ENCODE measurements at places on chromosomes 4 and X. TPM values are rescaled to one million over a fixed set of nuclear protein-coding genes. Genes with fewer than 3 reads are reported as not detected.
A peak's percentile ranks its signal among the peaks of the same experiment; 100 is the strongest.

The DDIT4L gene
- total RNA-seq = not detected

The MAPK10 gene
- 51.8 TPM for total RNA-seq

The RAB33A gene
- not detected for total RNA-seq

The SPATA4 gene
- not detected for total RNA-seq

The TRIM2 gene
- 96.2 TPM for total RNA-seq

The MPP1 gene
- 3.5 TPM for total RNA-seq

The MUC7 gene
- total RNA-seq = not detected

The USP17L24 gene
- total RNA-seq = not detected

The TRMT2B gene
- total RNA-seq = 33.5 TPM

The PPBP gene
- not detected for total RNA-seq

The TMEM156 gene
- not detected for total RNA-seq

The MTNR1A gene
- not detected for total RNA-seq

DNA sequence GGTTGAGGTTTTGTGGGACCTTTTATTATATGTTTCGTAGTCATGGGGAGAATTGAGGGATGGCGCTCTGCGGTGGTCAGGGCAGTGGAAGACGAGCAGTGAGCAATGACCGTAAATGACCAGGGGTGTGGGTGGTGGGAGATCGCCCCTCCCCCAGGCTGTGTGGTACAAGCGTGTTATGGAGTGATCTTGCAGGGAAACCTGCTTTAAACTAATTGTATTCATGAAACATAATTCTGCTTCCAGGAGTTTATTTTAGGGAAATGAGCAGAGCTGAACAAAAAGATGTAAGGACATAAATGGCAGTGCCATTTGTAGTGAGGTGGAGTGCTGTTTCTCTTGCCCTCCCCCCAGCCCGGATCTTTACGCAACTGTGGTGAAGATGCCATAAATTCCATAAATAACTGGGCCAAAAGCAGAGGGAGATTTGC, 20.2 kb downstream of the GYG2 start:
- H3K27me3 ChIP-seq = no peaks in the 10 kb centered on the region
- no peaks in the 10 kb centered on the region for H3K4me1 ChIP-seq
- H3K36me3 ChIP-seq = no peaks in the 10 kb centered on the region
- no peak for DNase-seq
- H3K27ac ChIP-seq = no peak overlapping the region

GRCh38 chrX:24146283-24146949, 3.1 kb upstream of the ZFX start:
- H3K36me3 ChIP-seq = no peaks in the 10 kb centered on the region
- peaks cover 45% of the 10 kb centered on the region for H3K4me1 ChIP-seq
- no peak overlapping the region for H3K4me3 ChIP-seq
- no peak for DNase-seq
- H3K27ac ChIP-seq = peak overlapping the region; percentile 99

- peak within 1 kb of the TSS; percentile 71 for H3K27ac ChIP-seq
- peak within 1 kb of the TSS; percentile 78 for H3K4me3 ChIP-seq
- no peaks in the 10 kb centered on the region for H3K36me3 ChIP-seq
- H3K4me1 ChIP-seq = peaks cover 51% of the 10 kb centered on the region
Measured at GRCh38 chr4:20251796-20252655, at the start of gene SLIT2. SLIT2 (plus strand) TSS chr4:20251905; CDS start chr4:20253816, 1,911 bp downstream.

DNA sequence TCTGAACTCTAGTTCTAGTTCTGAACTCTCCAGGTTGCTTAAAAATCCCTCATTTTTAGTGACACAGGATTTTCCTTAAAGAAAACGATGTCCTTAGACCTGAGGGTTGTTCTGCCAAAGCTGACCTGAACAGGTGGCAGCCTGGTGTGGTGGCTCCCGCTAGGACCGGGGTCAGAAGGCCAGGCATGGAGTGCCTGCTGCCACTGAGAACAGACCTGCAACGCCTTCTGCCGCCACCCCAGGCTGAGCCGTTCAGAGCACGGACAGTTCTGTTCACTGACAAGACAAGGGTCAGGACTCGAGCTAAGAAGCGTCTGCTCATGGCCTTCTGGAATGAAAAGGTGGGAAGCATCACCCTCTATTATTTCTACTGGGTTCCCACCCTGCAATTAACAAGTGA, 15.8 kb downstream of the DCTD start:
- no peak overlapping the region for H3K4me3 ChIP-seq
- no peaks in the 10 kb centered on the region for H3K27me3 ChIP-seq
- H3K4me1 ChIP-seq = peaks cover 18% of the 10 kb centered on the region
- no peak for DNase-seq
- peaks cover 6% of the 10 kb centered on the region for H3K36me3 ChIP-seq

DNA sequence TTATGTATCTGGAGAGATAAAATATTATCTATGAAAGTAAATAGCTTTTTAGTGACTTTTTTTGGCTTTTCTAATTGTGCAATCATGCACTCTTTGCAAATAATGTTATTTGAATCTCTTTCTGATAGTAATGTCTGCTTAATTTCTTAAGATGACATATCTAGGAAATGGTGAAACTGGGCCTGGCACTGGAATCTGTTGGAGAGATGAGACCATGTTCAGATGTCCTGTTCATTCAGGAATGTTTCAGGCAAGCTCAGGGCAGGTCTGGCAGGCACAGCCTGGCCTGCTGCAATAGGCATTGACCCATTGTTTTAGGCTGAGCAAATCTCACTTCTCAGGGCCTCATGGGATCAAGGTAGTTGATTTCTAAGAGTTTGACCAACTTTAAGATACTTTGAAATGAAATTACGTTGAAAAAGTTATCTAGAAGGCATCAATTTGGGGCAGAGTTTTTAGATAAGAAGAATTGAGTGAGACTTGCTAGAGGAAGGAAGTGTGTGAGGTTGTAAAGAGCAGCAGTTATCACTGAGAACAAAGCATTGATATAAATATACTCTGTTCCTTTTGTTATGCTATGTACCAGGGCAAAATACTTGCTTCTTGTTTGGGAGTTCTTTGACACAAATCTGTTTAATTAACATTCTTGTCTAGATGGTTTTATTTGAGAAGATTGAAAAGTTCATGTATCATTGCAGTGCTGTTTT, 133.0 kb upstream of the LEF1 start:
- no peak for DNase-seq
- H3K4me1 ChIP-seq = no peaks in the 10 kb centered on the region
- H3K27ac ChIP-seq = no peak overlapping the region
- no peaks in the 10 kb centered on the region for H3K36me3 ChIP-seq
- no peak overlapping the region for H3K4me3 ChIP-seq
- no peaks in the 10 kb centered on the region for H3K27me3 ChIP-seq

GRCh38 chr4:70654605-70655011, 11.7 kb downstream of the JCHAIN start:
- DNase-seq = no peak
- H3K36me3 ChIP-seq = no peaks in the 10 kb centered on the region
- H3K4me1 ChIP-seq = peaks cover 5% of the 10 kb centered on the region
- H3K4me3 ChIP-seq = no peak overlapping the region
- no peaks in the 10 kb centered on the region for H3K27me3 ChIP-seq

DNA sequence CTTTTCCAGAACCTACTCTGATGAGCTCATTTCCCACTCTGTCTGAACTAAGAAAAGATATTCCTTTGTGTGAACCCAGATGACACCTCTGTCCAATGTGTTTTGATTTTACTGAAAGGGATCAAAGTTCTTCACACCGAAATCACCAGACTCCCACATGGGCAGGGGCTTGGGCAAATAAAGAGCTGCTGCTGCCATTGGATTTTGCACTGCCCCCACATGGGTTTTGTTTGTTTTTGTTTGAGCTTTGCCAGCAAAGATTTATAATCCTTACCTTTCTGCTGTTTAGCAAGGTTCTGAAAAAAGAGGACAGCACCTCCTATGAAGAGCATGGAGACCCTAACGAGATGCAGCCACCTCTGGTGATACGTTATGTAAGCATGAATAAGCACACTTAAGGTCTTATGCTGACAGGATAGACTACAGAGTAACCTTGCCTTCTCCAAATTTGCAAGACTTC, 44.3 kb downstream of the HSD17B13 start:
- no peak for DNase-seq
- H3K27ac ChIP-seq = no peak overlapping the region
- no peaks in the 10 kb centered on the region for H3K27me3 ChIP-seq
- no peaks in the 10 kb centered on the region for H3K36me3 ChIP-seq

DNA sequence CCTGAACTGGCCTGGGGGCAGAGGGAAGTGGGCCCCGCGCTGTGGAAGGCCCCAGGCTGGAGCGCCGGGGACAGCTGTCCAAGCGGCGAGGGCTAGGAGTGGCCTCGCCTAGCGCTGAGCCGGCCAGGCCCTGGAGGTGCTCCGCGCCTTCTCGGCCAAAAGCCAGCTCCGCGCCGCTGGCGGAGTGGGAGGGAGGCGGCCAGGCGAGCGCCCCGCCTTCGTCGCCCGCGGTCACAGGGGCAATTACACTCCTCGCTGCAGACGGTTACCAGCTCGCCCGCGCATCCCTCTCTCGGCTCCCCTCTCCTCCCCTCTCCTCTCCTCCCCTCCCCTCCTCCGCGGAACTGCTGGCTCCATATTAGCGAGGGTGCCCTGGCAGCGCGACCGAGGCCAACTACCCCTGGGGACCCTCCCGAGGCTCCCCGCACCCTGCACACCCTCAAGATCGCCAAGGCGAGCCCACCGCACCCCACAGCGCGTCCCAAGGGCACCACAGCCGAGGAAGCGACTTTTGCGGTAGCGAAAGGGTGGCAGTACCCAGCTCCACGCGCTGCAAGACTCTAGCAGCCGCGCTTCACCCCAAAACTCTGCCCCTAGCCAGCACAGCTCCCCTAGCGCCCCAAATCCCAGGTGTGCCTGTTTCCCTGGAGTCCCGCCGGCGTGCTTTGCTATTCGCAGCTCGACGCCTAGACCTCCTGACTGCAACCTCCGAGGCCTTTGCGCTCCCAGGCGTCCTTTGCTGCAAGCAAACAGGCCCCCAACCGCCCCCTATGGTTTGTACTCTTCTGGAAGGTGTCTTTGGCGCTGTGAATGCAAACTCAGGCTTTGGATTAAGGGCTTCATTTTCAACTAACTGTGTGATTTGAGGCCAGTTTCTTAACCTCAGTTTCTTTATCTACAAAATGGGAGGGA, 91.4 kb downstream of the BCOR start:
- H3K27me3 ChIP-seq = peaks cover 40% of the 10 kb centered on the region
- H3K4me3 ChIP-seq = peak overlapping the region; percentile 20
- DNase-seq = peak; percentile 71

DNA sequence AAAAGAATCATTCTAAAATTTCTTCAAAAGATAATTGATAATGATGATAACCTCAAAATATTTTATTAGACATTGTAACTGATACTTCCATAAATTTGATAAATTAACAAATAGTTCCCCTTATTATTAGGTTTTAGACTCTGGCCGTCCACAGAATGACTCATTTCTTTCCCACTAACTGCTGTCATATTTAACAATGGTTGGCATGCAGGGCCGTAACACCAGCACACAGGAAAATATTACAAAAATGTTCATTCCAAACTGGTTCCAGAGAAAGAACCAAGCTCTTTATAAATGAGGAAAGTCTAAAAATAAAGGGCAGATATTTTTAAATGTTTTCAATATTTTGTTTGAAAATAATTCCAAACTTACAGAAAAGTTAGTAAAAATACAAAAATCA, 28.2 kb downstream of the WDFY3 start:
- no peak for DNase-seq
- no peak overlapping the region for H3K27ac ChIP-seq
- H3K4me1 ChIP-seq = peaks cover 29% of the 10 kb centered on the region

GRCh38 chrX:151180400-151180799, 4.0 kb downstream of the GPR50 start:
- H3K4me3 ChIP-seq = no peak overlapping the region
- peaks cover 11% of the 10 kb centered on the region for H3K4me1 ChIP-seq
- no peaks in the 10 kb centered on the region for H3K36me3 ChIP-seq
- DNase-seq = no peak
- H3K27ac ChIP-seq = no peak overlapping the region
- no peaks in the 10 kb centered on the region for H3K27me3 ChIP-seq

DNA sequence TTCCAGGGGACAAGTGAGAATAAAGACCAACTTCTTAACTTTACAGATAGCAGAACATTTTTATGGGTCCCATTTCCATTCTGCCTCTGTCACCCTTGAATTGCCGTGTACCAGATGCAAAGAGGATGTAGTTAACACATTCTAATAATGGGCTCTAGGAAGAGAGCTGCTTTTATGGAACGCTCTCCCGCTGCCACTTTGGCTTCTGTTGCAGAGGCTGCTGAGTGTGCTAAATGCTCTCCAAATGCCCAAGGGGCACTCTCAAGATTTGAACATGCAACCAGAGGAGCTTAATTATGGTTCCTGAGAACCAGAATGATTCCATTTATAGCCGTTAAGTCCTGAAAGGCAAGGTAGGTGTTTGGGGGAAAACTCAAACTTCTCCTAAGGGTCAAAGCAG, 28.1 kb upstream of the GPC3 start:
- H3K4me1 ChIP-seq = no peaks in the 10 kb centered on the region
- no peak overlapping the region for H3K4me3 ChIP-seq
- no peaks in the 10 kb centered on the region for H3K27me3 ChIP-seq

- H3K36me3 ChIP-seq = no peaks in the 10 kb centered on the region
- no peak overlapping the region for H3K27ac ChIP-seq
- H3K4me1 ChIP-seq = peaks cover 3% of the 10 kb centered on the region
- no peaks in the 10 kb centered on the region for H3K27me3 ChIP-seq
- H3K4me3 ChIP-seq = no peak overlapping the region
Measured at GRCh38 chr4:95084584-95084983, 326.8 kb downstream of the BMPR1B start.

DNA sequence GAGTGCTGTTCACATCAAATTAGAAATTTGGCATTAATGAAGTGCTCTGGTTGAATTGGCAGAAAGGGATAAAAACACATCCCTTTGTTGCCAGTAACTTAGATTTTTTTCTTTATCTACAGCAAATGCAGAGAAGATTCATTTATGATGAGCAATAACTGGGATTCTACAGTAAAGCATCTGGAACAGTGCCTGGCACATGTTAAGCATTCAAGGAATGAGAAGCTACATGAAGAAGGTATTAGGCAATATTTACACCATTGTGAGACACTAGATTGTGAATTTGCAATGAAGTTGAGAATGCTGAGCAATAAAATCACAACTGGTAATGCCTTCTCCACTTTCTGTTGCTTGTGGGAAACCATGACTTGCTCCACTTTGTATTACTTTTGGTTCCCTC, 33.5 kb downstream of the PCDH19 start:
- H3K36me3 ChIP-seq = no peaks in the 10 kb centered on the region
- H3K27me3 ChIP-seq = no peaks in the 10 kb centered on the region
- DNase-seq = no peak
- no peaks in the 10 kb centered on the region for H3K4me1 ChIP-seq

DNA sequence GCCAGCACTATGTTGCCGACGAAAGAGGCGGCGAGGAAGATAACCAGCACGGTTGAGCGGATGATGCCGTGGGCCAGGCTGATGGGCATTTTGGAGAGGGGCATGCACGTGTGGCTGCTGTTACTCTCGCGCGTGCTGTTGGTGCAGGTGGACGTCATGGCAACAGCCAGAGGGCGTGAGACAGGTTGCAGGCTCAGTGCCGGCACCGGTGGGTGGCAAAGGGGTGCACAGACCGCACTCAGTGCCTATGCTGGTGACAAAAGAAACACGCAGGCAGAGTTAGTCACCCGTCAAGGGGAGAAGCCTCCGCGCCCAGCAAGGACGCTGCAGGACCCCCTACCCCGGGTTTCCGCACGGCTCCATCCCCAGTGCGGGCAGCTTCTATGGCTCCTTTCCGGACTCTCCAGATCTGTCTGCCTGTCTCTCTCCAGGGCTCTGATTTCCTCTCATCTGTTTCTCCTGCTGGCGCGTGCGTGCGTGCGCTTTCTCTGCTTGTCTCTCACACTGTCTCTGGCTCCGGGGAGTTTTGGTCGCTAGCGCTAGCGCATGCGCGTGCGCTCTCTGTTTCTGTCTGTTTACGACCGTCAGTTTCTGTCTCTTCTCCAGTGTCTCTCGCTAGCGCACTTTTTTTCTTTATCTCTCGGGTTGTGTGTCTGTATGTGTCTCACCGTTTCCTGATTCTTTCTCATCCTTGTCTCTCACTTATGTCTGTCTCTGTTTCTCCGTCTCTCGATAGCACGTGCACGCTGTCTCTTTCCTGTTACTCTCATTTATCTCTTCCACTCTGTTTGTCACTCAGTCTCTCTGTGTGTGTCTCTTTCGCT, 2.1 kb downstream of the GPR101 start:
- peak overlapping the region; percentile 39 for H3K4me3 ChIP-seq
- H3K36me3 ChIP-seq = no peaks in the 10 kb centered on the region
- peaks cover 53% of the 10 kb centered on the region for H3K27me3 ChIP-seq
- DNase-seq = peak; percentile 61
- no peaks in the 10 kb centered on the region for H3K4me1 ChIP-seq
